Lower lobe of right lung (tissue), 2 donors: ENCODE measurements at places on chromosomes 5 and 9. TPM values are rescaled to one million over a fixed set of nuclear protein-coding genes. Genes with fewer than 3 reads are reported as not detected.

FAM221B gene
- total RNA-seq = 0.32 TPM

PSMB7 gene
- total RNA-seq = 73.2 TPM

- no peak overlapping the region for H3K4me3 ChIP-seq
- no peaks in the 10 kb centered on the region for H3K36me3 ChIP-seq
- H3K27me3 ChIP-seq = no peaks in the 10 kb centered on the region
- no peak overlapping the region for H3K27ac ChIP-seq
- DNase-seq = no peak
Observed at GRCh38 chr5:109063223-109063622, 315.5 kb downstream of the FER start.

DNA sequence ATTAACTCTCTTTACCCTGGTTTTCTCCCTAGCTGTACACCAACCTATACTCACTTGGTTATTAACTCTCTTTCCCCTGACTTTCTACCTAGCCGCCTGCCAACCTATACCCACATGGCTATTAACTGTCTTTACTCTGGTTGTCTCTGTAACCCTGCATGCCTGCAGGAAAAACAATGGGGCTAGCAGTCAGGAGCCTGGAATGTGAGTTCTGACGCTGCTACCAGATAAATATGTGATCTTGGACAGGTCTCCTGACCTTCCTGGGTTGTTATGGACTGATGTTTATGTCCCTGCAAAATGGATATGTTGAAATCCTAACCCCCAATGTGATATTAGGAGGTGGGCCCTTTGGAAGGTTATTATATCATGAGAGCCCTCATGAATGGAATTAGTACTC, 119.2 kb downstream of the SMARCA2 start:
- H3K4me3 ChIP-seq = no peak overlapping the region
- no peak for DNase-seq
- peaks cover 22% of the 10 kb centered on the region for H3K36me3 ChIP-seq
- H3K4me1 ChIP-seq = no peaks in the 10 kb centered on the region
- no peaks in the 10 kb centered on the region for H3K27me3 ChIP-seq

- no peak overlapping the region for H3K4me3 ChIP-seq
- no peaks in the 10 kb centered on the region for H3K27me3 ChIP-seq
- no peak for DNase-seq
- no peak overlapping the region for H3K27ac ChIP-seq
- no peaks in the 10 kb centered on the region for H3K4me1 ChIP-seq
- H3K36me3 ChIP-seq = no peaks in the 10 kb centered on the region
Observed at GRCh38 chr5:6899221-6899620, 186.0 kb downstream of the TENT4A start.
